Omental fat pad (tissue), 4 donors: ENCODE measurements at places on chromosomes 2 and 18. TPM values are rescaled to one million over a fixed set of nuclear protein-coding genes. Genes with fewer than 3 reads are reported as not detected.
A peak's percentile ranks its signal among the peaks of the same experiment; 100 is the strongest.

Gene SERPINB13
- total RNA-seq, result not detected

Gene ABCG5
- not detected for total RNA-seq

Gene NTSR2
- not detected for total RNA-seq

Gene NMUR1
- total RNA-seq, result 0.69 TPM

Gene SCN1A
- total RNA-seq, result not detected

Gene SPEG
- 28.9 TPM for total RNA-seq

Gene SERPINB3
- total RNA-seq, result not detected

Gene SATB2
- total RNA-seq, result 2.0 TPM

Gene PROM2
- 0.60 TPM for total RNA-seq

GRCh38 chr2:3246928-3247714 is 130.5 kb downstream of the EIPR1 start:
- DNase-seq, result no peak

DNA sequence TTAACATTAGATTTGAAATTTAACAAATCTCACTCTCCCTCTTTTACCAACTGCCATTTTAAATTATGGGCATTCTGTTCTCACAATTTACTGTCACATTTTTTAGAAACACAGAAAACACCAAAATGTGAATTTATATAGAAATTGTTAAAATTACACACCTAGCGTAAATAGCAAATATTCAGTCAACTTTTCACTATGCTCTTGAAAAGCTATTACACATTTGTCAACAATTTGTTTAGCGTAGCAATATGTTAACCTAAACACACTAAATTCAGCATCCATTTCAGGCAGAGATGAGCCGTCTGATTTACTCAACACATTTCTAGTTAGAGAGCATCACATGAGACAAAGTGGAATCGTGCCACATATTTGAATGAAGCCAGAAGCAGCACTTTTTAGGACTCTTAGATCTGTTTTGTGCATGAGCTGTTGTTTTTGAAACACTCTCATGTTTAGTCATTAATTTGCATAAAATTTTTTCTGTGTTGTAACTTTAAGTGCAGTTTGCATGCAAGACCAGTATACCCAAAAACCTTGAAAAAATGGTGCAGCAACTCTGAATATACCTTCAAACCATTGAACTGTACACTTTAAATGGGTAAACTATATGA is 8.2 kb downstream of the TTC32 start:
- no peak for DNase-seq

DNA sequence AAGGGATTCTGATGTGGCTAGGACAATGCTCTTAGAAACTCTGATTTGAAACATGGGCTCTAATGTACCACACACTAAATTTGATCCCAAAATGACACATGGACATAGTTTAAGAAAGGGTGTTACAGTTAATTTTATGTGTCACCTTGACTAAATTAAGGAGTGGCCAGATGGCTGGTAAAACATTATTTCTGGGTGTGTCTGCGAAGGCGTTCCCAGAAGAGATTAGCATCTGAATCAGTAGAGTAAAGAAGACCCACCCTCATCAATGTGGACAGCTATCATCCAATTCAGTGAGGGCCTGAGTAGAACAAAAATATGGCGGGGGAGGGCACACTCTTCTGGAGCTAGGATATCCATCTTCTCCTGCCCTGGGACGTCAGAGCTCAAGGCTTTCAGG is 283.1 kb upstream of the CHAC2 start:
- DNase-seq, result no peak

- no peak for DNase-seq
These were observed 32.4 kb downstream of the ORC2 start for GRCh38 chr2:200930947-200931626.

DNA sequence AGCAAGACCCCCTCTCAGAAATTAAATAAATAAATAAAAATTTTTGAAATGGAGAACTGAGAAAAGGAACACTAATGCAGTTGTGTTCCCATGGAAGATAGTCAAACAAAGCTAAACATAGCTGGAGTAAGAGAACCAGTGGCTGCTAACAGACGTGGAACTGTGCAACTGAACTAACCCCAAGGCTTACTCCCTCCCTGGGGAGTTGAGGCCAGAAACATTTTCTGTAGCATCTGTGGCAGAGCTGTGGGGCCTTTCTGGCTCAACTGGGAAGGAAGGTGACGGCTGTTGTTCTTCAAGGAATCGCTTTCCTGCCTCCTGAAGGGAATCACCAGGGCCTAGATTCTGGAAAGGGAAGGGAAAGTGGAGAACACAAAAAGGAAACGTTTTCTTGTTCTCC is 53.9 kb upstream of the B3GNT2 start:
- no peak for DNase-seq

DNA sequence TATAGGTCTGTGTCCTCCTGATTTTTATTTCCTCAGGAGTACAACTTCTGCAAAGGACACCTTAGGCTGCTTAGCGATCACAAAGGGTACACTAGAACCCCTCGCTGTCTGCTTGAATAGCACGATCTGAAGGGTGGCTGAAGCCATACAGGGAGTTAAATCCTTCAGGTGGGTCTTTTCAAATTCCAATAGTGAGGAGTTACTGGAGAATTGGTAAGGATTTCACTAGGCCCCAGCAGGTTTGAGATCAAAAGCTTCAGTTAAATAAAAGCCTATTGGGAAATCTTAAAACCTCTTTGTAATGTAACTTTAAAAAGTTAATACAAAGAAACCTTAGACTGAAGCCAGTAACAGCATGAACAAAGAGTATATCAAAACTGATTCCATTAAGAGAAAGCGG is 613.1 kb downstream of the ZEB2 start:
- DNase-seq, result no peak

GRCh38 chr2:104746299-104746698 is 107.6 kb upstream of the POU3F3 start:
- no peak for DNase-seq

DNA sequence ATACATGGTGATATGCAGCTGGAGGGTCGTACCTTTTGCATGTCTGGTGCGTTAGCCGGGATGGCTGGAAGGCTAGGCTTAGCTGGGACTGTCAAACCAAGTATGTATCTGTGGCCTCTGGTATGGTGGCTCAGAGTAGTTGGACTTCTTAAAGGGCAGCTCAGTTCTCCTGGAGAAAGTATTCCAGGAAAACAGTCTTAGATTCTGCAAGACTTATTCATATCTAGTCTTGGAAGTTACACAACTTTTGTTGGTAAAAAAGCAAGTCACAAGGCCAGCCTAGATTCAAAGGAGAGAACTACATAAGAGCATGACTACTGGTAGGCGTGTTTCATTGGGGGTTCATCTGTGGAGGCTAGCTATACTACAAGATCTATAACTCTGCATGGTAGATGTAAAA is 45.5 kb downstream of the EML4 start:
- no peak for DNase-seq

DNA sequence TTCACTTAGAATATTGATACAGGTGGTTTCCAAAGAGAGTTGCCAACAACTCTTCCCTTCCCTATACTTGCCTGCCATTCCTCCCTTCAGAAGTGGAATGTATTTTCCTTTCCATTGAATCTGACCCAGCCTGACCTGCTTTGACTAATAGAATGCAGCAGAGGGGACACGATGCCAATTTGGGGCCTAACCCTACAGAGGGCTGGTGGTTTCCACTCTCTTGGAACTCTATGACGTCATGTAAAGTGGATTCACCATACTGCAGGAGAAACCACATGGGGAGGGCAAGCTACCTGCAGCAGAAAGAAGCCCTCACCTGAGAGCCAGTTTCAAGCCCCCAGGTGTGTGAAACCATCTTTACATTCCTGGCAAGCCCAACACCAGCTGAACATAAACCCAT is 98.9 kb upstream of the TRIB2 start:
- no peak for DNase-seq

GRCh38 chr2:97936199-97936598 is 59.5 kb downstream of the TMEM131 start:
- DNase-seq, result no peak

DNA sequence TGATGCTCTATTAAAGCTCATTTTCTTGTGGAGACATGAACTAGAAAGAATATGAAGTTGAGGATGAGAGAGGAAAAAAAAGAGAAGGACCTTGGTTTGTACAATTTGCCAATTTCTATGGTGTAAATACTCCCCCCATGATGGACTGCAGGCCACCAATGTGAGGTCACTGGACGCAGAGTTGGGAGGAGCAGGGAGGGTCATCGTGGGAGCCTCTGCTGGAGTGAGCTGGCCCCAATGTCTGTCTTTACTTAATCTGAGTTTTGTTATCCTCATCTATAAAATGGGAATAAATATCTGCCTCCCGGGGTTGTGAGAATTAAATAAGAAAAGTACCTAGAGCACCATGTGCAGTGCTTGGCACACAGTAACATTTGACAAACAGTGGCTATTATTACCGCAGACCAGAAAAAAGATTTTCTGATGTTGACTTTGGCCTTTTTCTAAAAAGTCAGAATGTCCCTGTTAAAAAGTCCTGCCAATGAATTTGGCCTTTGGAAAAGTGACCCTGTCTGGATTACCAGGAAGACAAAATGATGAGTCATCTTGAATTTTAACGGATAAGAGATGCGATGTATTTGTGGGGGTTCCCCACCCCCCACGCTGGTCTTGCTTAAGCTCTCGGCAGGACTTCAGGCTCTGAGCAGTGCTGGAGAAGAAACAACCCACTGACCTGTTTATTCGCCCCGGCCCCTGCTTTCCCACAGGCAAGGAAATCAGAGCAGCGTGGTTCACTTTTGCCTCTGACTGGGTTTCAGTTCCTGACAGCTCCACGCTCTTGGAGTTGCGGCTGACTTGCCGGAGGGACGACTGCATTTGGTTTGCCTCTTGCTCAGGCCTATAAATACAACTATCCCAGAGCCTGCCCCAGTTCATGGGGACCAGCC is 50.3 kb upstream of the FOSL2 start:
- DNase-seq, result peak; percentile 48

GRCh38 chr2:49262801-49263560 is 108.7 kb upstream of the FSHR start:
- DNase-seq, result no peak
